ENCODE measurements at places on chromosomes 3 and 15.

DNA sequence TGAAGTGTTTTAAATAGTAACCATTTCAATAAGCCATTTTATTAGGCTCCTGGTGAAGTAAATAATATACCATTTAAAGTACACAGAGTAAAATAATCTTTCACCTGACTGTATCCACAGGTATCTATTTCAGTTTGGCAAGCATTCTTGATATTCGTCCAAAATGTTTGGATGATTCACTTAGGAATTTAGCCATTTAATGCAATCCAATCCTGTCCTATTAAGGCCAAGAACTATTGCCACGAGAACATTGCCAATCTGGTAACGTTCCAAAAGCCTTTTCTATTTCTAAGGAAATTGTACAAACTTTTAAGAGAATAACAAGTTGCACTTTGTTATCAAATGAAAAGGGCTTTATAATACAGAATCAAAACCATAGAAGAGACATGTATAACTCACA is 209.8 kb upstream of the THRB start:
- DNase-seq: no peak

GRCh38 chr15:65818927-65819562 is 27.0 kb upstream of the DENND4A start:
- no peak for DNase-seq

- DNase-seq: no peak
These were observed 204.1 kb downstream of the THRB start for GRCh38 chr3:24290596-24290995.

GRCh38 chr15:25717457-25718168 is 145.5 kb downstream of the ATP10A start:
- no peak for DNase-seq

- no peak for DNase-seq
These were observed 1.1 kb upstream of the EPHA6 start for GRCh38 chr3:96813134-96813819.

DNA sequence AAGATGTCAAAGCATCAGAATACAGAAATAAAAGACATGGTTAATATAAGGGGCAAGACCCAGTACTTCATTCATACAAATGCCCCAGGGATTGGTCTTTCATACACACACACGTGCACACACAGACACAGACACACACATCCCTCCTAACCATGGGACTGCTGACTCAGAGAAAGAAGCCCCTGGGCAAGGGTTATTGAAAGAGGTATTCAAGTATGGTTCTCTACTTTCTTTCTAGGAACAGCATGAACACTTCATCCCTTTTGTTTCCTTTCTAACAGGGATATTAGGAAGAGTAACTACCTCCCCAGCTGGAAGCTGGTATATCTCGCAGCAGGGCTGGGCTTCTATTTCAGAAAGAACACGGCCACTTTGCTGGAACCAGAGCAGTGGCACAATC is 33.2 kb upstream of the ZFAND6 start:
- DNase-seq: no peak

DNA sequence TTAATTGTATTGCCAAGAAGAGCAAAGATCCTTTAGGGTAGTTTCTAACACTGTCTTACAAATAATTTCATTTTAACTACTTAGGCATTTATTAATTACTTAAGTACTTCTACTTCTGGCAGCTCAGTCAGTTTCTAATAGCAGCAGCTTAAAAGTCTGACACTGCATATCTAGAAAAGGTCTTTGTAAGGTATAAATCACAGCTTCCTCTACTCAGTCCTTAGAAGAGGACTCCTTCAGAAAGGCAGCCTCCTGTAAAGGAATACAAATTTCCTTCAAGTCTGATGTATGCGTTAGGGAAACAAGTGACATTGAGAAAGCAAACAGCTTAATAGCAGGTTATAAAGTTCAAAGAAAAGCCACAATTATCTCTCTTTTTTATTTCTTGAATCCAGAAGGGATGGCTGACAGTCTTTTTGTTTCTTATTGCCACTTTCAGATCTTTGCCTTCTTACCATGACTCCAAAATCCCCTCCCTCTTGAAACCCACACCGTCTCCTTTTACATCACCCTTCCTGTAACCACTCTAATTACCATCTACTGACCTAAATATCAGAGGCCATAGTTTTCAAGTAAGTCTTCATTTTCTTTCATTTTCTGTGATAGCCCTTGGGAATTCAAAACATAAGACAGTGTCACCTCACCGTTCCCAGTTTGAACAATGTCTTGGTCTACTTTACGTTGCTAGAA is 109.5 kb downstream of the CGGBP1 start:
- DNase-seq: no peak

DNA sequence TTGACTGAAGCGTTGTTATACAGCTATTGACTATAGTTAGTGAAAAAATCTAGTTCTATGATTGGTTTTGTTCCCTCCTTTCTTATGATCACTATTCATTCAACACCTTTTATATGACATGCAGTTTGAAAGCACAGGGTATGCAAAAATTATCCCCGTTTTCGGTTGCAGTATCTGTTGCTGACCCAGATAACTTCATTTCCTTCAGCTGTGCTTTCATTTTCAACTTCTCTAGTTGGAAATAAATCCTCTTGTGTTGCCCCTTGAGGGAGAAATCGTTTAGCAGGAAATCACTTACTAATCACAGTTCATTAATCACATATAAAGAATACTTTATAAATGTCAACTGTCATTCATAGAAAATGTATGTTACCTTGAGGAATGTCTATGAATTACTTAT is 55.1 kb downstream of the MBNL1 start:
- no peak for DNase-seq

- no peak for DNase-seq
These were observed 111.9 kb downstream of the OXSM start for GRCh38 chr3:25901796-25902195.

DNA sequence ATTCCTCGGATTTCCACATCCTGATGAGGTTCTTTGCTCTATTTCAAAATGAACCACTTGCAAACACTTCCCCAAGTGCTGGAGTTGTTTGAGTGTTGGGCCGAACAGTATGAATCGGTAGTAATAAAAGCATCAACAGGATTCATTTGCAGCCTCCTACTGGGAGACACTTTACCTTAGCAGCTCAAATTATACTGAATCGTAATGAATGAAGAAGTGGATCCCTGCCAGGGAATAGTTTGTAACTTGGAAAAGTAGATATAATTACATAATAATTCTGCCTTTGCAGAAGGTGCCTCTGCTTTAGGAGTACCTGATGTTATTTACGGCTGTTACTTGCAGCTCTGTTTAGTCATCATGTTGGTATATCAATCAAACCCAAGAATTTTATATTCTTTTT is 669.1 kb downstream of the CADM2 start:
- DNase-seq: no peak

DNA sequence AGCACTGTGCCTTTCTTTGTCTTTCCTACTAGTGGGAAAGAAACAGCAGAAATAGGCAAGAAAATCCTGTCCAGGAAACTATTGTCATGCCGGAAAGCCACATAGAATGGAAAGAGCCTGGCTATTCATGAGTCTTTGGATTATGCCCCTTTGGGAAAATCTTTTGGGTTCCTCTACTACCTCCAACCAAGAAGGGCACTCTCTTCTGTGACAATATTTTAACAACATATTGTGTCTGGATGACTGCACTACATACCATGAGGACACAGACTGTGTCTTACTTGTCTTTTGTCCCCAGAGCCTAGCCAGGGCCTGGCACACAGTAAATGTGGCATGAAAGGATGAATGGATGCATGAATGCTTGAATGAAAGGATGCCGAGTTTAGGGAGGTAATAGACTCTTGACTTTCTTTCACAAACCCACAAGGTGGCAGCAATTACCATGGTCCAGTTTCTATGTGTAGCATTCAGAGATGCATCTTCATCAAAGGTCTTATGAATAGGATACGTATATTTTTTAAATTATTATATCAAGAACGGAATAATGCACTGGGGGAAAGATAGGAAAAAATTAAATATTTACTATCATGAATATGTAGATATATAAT is 30.3 kb downstream of the ARL14 start:
- DNase-seq: no peak

DNA sequence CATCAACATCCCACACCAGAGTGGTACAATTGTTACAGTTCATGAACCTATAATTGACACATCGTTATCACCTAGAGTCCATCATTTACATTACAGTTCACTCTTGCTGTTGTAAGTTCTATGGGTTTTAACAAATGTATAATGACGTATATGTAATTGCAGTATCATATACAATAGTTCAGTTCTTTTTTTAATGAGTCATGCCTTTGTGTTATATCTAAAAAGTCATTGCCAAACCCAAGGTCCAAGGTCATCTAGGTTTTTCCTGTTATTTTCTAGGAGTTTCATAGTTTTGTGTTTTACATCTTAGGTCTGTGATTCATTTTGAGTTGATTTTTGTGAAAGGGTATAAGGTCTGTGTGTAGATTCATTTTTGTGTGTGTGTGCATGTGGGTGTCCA is 160.9 kb upstream of the GALNT15 start:
- no peak for DNase-seq

DNA sequence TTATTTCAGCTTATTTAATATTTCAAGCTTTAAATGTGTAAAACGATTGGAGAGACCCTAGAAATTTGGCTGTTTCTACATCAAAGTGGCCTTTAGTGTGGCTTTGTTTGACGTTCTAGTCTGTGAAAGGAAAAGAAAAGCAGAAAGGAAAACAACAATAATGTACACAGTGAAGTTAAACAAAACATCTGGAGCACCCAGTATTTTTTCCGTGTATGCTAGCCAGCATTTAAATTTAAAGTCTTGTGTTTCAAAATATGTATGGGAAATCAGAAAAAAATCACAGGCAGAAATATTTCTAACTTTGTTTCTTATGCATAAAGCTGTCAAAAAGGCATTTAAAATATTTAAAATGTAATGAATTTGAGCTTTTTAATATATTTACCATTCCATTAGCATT is 218.1 kb downstream of the NAALADL2 start:
- DNase-seq: no peak

- DNase-seq: no peak
These were observed 231.7 kb downstream of the ARPP21 start for GRCh38 chr3:35871009-35871408.

- DNase-seq: no peak
These were observed 2.8 kb downstream of the MAP4 start for GRCh38 chr3:48013288-48013980.

DNA sequence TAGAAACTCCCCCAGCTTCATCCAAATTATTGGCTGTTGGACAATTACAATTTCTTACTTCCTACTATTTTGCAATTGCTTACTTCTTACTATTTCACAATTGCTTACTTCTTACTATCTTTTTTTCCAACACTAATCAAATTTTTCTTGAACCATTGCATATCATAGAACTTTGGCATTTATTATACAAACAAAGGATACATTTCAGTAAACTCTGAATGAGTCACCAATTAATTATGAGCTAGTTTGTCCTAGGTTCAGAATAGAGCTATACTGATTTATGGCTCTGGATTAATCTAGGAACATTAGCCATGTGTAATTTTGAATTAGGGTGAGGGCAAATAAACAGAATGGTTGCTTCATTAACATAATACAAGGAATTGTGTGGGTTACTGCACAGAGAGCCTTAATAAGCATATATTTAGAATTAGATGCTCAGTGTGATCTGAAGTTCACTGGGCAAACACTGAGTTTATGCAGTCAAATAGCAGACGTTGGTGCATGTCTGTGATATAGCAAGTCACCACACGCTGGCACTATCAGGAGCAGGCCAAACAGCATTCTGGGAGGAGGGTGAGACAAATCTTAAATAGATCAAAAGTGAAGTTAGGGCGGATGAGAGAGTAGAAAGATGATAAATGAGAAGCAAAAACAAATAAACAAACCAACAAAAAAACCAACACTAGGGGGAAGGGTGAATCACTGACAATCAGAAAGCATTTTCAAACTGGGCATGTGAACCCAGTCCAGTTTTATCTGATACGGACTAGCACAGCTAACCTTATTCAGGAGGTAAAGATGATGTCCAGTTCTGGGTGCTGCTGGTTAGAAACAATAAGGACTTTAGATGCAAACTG is 21.5 kb downstream of the GABRR3 start:
- DNase-seq: no peak

- DNase-seq: no peak
These were observed 36.3 kb downstream of the MBNL1 start for GRCh38 chr3:152305075-152305474.
